ENCODE measurements at places on chromosomes 7 and 10. TPM values are rescaled to one million over a fixed set of nuclear protein-coding genes. Genes with fewer than 3 reads are reported as not detected.

GFRA1 gene
- 8.4 TPM for total RNA-seq

CFAP69 gene
- 2.2 TPM for total RNA-seq

NPFFR1 gene
- total RNA-seq: 0.02 TPM

PTPN20 gene
- 3.7 TPM for total RNA-seq

FGFR2 gene
- 0.27 TPM for total RNA-seq

C10orf67 gene
- total RNA-seq: 0.09 TPM

RBM17 gene
- 124 TPM for total RNA-seq

GSTK1 gene
- total RNA-seq: 112 TPM

YWHAG gene
- total RNA-seq: 243 TPM

ASIC3 gene
- 10.5 TPM for total RNA-seq

PRRT4 gene
- total RNA-seq: 0.26 TPM

NKX2-3 gene
- total RNA-seq: not detected

BMPR1A gene
- total RNA-seq: 29.4 TPM

PSD gene
- total RNA-seq: 0.29 TPM
